Tibial nerve (tissue), 4 donors: ENCODE measurements at places on chromosomes 1 and 21.
A peak's percentile ranks its signal among the peaks of the same experiment; 100 is the strongest.

GRCh38 chr1:65717815-65718454 lies 74.8 kb upstream of the PDE4B start:
- DNase-seq, result no peak

DNA sequence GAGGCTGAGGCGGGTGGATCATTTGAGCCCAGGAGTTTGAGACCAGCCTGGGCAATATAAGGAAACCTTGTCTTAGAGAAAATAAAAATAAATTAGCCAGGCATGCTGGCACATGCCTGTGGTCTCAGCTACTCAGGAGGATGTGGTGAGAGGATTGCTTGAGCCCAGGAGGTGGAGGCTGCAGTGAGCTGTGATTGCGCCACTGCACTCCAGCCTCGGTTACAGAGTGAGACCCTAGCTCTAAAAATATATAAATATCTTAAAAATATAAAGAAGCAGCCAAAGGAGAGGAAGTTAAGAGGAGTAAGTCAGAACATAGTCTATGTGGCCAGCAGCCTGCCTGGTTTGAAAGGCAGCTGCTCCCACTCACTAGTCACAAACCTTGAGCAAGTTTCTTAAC lies 4.5 kb upstream of the IL10RB start:
- peak; percentile 23 for DNase-seq

DNA sequence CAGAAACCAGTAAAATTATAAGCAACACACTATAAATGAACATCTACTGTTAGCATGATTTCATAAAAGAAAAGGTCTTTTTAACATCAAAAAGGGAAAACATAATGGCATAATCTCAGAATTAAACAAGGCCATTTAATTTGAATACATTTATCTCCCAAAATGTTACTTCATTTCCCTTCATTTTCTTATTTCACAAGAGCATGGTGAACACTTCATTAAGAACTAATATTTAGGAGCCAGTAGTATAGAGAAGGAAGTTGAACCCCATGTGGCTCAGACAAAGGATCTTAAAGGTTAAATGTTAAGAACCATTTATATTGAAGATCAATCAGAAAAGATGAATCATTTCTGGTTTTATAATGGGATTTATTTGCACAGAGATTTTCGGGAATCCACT lies 981.7 kb downstream of the TTLL7 start:
- DNase-seq, result no peak

GRCh38 chr21:44954281-44954771 lies 14.5 kb downstream of the SLX9 start:
- DNase-seq, result no peak

DNA sequence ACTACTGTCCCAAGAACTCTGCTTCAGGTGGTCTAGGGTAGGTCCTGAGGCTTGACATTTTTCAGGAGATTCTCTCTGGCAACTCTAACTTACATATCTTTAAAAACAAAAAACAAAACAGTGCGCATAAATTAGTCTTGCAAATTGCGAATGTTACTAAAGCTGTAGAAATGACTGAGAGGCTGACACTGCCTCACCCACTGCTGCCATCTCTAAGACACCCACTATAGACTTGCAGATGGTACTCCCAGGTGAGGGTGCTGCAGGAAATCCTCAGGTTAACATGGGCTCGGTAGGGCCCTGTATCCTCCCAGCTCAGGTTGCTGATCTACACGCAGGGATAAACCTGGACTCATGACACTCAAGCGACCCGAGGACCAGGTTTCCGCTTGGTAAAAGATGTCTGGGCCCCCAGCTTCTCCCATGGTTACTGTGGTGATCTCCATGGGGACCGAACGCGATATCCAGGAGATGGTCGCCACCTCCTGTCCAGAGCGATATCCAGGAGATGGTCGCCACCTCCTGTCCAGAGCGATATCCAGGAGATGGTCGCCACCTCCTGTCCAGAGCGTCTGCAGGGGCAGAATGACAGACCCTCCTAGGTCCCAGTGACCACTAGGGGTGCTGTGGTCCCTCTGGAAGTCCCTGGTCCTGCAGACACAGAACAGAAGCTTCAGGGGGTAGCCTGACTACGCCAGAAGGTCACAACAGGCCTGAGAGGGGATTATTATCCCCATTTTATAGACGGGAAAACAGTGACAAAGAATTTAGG lies 16.2 kb upstream of the LY9 start:
- no peak for DNase-seq

DNA sequence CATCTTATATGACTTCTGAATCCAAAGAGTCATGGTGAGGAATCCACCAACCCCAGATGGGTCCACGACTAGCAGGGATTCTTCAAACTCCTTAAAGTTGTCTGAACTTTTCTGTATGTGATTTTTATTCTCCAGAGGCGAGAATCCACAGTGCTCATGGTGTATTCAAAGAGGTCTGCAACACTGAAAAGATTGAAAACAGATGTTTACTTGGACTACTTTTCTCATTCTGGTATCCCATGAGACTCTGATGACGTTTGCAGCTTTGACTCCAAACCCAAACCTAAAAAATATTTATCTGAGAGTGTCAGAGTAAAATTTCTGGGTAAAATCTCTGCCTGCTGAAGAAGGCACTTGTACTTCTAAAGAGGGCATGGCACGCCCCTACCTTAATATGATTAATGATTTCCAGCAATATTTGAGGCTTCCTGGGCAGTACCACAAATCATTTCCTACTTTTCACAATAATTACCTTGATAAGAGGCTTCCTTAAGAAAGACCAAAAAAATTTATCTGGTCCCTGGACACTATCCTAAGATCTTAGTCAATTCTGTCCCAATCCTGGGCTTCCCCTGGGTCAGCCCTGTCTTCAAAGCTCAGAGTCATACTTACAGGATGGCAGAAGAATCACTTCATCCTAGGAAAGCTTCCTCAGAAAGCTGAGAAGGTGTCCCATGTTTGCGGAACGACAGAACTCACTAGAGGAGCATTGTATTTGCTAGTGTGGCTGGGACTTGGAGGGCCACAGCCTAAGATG lies 76.5 kb upstream of the MAP10 start:
- DNase-seq, result peak; percentile 53

- DNase-seq, result no peak
Measured at GRCh38 chr1:55876276-55877060, 661.3 kb upstream of the USP24 start.

DNA sequence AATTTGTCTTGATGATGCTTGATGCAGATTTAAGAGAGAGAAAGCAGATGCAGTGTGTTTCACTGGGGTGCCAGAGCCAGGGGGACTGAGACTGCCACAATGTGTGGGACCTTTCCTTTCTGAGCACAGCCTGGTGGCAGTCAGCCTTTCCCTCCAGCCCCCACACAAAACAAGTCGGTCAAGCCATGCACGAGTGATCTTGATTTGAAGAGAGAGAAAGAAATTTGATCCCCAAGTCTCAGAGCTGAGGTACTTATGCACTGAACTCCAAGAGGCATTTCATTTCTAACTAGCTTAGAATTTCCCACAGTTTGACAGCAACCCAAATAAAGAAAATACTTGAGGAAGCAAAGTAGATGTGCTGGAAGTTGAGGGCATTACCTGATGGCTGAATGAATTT lies 193.8 kb downstream of the ST6GALNAC3 start:
- DNase-seq, result no peak

DNA sequence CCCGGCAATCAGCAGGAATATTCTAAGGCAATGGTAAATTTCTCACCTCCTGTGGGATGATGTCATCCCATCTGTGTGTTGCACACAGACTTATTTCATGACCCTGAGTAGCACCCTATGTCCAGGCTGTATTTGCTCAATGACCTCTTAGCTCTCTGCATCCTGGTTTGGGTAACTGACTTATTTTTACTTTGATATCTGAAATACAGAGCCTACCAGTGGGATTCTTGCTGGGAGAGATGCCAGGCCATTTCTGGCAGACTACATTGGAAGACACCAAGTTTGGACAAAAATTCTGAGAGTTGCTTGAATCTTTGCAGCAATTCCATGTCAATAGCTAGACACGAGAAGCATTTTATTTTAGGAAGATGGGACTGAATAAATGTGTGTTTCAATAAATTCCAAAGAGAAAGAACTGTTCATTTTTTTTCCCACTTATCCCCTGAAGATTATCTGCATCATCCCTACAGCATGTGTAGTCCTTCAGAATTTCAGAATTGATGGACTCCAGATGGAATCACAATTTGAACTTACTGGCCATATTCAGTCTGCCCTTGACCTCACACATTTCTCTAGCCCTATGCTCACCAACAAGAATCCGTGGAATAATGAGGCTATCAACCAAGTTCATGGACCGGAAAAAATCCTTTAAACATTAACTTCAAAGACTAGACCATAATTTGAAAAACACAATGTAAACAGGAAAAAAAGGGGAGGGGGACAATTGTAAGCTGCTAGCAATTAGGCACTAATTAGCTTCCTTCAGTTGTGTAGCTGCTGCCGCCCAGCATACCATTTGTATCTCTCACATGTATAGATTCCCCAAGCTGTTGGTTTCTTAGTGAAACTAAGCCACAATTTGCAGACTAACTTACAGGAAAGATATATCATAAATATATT lies 226.5 kb downstream of the HMCN1 start:
- peak; percentile 81 for DNase-seq

GRCh38 chr1:117702654-117703053 lies 96.8 kb downstream of the TENT5C start:
- no peak for DNase-seq
